ENCODE measurements at places on chromosomes 5 and 9. TPM values are rescaled to one million over a fixed set of nuclear protein-coding genes. Genes with fewer than 3 reads are reported as not detected.

GRCh38 chr5:123444016-123444415 is 20.8 kb upstream of the CEP120 start:
- peak; percentile 64 for ATAC-seq

DNA sequence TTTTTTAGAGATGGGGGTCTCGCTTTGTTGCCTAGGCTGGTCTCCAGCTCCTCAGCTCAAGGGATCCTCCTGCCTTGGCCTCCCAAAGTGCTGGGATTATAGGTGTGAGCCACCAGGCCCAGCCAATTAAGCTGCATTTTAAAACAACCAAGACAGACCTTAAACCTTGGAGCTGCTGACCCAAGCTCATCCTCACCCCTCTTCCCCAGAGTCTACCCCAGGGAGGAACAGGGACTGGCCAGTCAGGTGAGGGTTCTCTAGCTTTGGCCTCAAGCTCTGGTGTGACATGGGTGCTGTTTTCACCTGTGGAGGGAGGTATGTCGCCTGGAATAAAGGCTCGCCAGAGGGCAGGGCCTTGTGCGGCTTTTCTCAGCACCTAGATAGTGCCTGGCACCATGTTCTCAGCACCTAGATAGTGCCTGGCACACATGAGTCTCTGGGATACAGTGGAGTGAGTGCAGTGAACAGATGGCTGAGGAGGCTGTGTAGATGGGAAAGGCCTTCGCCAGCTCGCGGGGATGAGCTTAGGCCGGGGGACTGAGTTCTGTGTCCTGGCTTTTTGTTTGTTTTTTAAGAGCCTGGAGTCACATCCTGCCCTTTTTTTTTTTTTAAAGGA is 7.4 kb downstream of the CDK9 start:
- ATAC-seq, result no peak

DNA sequence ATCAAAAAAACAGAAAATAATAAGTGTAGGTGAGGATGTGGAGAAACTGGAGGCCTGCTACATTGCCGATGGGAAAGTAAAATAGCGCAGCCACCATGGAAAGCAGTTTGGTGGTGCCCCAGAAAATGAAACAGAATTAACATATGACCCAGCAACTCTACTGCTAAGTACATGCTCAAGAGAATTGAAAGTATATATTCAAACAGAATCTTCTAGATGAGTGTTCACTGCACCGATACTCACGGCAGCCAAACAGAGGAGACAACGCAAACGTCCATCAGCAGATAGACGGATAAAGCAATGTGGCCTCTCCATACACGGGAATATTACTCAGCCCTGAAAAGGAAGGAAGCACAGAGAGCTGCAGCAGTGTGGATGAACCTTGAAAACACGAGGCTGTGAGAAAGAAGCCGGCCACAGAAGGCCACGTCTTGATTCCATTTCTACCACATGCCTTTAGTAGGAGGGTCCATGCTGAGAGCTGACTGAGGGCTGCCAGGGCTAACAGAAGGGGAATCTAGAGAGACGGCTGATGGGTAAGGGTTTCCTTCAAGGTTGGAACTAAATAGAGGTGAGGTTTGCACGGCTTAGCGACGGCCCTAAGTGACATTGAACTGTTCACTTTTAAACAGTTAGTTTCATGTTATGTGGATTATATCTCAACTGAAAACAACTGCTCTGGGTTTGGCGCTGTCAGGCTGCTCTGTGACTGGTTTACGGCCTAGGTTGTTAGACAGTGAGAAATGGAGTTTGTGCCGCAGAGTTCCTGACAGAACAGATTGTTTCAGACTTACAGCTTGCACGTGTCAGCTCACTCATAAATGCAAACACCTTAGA is 29.8 kb downstream of the AHRR start:
- ATAC-seq, result no peak

Gene FAM174A
- 25.9 TPM for total RNA-seq

Gene EPB41L4B
- total RNA-seq, result 1.1 TPM

Gene PCDHGA8
- 0.64 TPM for total RNA-seq

DNA sequence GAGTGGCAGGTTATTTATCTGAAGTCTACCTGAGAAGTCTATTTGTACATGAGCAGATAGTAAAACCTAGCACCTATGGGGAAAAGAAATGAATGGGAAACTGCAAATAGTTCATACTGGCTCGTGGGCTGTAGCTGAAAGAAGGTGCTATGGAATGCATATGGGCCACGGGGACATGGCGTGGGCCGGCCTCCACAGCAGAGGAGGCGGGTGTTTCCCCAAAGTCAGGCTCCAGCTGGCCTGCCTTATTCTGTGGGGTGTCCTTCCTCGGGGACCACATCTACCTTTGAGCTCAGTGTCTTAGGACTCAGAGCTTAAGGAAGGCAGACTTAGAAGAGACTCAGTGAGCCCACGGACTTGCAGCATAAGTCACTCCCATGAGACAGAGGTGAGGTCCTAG is 350.5 kb upstream of the PANK3 start:
- no peak for ATAC-seq

DNA sequence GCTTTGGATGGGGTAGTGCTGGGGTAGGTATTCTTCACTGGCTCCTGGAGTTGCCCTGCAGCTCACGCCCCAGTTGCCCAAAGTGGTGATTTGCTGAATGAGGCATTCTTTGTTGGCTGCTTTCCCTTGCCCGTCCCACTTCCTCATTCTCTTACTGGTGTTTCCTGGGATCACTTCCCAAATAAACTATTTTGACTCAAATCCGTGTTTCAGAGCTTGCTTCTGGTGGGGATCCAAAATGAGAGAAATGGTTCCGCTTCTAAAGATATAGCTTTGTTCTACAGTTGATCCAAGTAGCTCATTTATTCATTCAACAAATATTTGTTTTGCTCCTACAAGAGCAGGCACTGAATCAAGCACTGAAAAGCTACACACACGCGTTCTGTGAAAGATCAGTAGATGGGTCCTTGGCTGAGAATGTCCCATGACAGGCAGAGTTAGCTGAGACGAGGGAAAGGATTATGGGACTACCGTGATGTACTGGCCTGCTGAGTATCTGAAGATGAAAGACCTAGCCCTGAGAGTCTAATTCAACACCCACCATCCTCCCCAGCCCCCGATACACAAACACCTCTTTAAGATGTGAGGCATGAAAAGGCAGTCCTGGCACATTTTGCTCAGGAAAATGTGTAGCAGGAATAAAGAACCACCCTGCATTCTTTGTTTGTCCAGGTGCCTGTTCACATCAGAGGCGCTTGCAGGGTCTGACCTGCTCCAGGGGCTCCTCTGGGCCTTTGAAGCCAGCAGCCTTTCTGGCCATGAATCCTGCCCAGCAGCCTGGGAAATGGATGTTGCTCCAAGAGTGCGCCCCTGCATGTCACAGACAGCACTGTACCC is 143.1 kb upstream of the RANBP3L start:
- ATAC-seq, result peak; percentile 54

- peak; percentile 92 for ATAC-seq
These were observed 19.8 kb downstream of the TNFSF15 start for GRCh38 chr9:114785866-114786650.

Gene F2RL1
- 12.0 TPM for total RNA-seq

DNA sequence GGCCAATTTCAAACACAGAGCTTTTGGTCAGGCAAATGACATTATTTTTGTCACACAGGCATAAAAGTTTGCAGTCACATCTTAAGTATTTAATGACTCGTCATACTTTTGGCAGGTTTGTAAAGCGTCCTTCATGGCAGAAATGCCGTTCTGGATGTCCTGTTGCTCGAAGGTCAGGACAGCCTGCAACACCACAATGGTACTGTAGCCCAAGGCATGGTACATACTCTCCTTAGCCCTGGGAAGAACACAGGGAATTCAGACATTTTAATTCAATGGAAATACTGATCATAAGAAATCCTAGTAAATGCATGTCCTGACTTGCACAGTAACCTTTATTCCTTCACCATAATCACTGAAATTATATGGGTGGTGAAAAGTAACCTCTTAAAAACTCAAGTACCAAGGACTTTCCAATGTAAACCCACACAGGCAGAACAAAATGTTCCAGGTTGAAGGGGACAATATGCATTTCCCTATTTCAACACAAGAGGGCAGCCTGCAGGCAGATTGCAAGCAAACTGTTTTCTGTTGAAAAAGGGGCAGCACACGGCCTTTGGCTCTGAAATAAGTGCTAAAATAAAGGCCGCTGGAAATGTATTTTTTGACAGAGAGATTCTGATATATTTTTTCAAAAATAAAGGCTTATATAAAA is 95.7 kb downstream of the TTC39B start:
- ATAC-seq, result peak; percentile 55

DNA sequence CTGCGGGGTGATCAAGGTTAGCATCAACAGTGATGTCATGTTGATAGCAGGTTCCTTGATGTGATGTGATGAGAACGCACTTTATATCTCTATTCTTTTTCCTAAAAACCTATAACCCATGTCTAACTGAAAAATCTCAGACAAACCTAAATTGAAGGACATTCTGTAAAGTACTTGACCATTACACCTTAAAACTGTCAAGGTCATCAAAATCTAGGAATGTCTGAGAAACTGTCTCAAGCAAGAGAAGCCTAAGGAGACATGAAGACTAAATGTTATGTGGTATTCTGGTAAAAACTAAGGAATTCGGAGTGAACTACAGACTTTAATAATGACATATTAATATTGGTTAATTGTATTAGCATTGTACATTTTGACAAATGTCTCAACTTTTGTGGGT is 170.0 kb downstream of the AOPEP start:
- no peak for ATAC-seq

- ATAC-seq, result no peak
These were observed 18.3 kb downstream of the MARCHF3 start for GRCh38 chr5:127011961-127012644.

- no peak for ATAC-seq
These were observed 45.9 kb downstream of the RGS3 start for GRCh38 chr9:113509463-113509862.

DNA sequence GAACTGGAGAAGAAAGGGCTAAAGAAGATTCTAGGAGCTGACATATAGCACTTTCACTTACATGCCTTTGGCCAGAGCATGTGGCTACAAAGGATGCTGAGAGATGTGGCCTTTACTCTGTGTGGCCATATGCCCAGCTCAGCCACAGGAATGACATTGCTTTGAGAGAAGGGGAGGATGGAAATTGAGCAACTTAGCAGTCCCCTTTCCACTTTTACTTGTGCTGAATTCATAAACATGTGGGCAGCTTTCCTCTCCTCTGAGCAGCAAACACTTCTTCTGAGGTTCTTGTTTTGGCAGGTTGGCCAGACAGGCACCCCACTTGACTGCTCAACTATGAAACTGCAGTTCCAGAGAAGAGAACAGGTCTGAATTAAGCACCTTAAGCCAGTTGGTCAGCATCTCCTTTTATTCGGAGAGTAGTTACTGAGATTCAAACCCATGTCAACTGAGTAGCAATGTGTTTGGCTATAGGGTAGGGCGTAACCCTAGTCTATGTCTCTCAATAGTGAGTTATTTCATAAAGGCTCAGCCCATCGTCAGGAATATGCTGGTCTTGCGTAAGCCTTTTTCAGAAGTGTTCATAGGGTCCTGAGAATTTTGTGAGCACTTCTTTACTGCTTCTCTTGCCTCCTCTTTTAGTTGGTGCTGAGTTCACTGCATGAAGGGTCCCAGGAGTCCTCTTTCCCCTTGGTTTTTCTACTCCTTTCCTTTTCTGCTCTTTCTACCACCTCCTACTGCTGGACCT is 134.5 kb downstream of the PALM2AKAP2 start:
- ATAC-seq, result no peak

Gene MCC
- total RNA-seq, result 37.6 TPM

Gene CENPP
- 8.2 TPM for total RNA-seq

DNA sequence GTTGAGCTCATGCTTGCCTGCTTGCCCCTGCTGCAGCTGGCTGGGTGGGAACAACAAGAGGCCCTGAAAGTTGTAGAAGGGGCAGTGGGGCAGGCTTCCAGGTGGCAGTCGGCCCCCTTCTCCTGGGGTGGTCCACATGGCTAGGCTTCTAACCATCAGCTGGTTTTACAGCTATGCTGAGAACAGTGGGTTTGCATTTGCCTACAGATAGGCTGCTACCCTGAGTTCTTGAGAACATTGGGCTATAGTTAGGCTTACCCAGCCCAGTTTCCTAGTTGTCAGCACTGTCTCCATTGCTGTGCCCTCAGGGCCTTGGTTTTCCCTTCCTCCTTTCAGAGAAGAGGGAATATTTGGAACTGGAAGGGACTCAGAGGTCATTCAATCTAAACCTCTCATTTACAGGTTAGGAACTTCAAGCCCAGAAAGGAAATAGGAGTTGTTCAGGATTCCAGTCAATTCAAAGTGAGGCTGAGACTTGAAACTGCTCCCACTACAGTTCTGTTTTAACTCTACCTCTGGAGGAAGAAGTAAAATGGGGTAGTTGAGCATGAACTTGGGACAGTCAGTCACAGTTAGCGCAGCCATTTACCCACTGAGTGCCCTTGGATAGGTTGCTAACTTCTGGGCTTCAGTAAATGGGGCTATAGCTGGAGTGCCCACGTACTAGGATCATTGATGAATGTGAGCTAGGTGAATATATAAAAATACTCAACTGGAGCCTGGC is 11.5 kb downstream of the LARP1 start:
- ATAC-seq, result no peak

Gene KCNV2
- total RNA-seq, result not detected

DNA sequence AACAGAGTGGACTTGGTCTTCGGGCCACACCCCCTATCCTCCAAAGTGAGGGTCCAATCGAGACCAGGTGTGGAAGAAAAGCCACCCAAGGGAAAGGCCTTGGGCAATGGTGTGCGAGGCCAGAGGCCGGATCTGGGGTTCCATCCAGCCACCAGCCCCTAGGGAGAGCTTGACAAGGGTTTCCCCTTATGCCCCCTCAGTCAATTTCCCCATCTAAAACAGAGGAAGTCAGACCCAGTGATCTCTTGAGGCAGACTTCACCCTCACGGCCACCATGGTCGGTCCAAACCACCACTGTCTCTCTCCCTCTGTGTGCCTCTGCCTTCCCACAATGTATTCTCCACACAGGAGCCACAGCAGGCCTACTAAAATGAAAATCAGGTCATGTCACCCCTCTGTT is 82.9 kb downstream of the C5orf15 start:
- ATAC-seq, result no peak

Gene FYB1
- 64.7 TPM for total RNA-seq

DNA sequence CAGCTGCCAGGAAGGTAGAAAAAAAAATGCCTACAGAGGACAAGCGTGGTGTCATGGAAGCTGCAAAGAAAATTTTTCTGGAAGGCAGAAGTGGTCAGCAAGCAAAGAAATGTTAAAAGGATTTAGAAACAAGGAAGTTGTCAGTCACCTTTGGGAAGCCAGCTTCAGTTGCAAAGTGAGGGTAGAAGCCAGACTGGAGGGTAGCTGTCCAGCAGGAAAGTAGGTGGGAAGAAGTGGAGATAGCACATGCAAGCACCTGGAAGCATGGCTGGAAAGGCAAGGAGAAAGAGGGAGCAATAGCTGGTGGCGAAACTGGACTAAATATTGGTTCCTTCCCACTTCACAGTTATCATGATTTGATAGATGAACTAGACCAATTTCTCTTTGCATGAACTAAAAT is 54.3 kb downstream of the ADRB2 start:
- ATAC-seq, result no peak
